Vagina (tissue), 2 donors: ENCODE measurements at places on chromosomes 7 and 10.

GRCh38 chr7:128840326-128841170 is 10.3 kb downstream of the FLNC start:
- no peak for DNase-seq

DNA sequence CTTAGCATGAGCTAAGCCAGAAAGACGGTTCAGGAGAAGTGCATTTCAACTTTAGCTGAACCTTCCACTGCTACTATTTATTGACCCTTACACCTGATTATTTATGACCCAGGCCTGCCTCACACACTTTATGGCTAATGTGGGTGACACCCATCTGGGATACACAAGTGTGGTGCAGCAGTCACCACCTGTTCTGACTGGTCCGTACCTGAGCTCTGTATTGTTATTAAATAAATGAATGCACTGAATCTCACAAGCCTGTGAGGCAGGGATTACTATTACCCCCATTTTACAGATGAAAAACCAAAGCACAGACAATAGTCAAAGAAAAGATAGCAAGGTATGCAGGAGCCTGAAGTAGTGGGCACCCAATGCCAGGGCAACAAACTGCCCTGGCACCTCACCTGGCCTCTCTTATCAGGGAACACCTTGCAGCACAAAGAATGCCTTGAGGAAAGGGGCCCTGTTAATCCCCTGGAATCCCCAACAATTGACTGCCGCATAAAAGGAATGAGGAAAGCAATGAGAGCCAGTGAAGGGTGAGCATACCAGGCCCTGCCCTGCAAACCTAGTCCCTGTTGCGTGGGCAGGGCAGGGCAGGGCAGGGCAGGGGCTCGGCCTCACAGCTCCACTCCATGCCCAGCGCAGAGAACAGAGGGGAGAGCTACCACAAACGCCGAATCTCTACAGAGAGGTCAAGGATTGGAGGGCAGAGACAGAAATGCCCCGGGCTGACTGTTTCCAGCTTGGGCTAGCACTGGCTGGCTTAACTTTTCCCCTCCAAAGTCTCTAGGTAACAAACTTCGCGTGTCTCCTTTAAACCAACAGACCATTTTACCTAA is 1.3 kb downstream of the ANXA11 start:
- no peak for DNase-seq

DNA sequence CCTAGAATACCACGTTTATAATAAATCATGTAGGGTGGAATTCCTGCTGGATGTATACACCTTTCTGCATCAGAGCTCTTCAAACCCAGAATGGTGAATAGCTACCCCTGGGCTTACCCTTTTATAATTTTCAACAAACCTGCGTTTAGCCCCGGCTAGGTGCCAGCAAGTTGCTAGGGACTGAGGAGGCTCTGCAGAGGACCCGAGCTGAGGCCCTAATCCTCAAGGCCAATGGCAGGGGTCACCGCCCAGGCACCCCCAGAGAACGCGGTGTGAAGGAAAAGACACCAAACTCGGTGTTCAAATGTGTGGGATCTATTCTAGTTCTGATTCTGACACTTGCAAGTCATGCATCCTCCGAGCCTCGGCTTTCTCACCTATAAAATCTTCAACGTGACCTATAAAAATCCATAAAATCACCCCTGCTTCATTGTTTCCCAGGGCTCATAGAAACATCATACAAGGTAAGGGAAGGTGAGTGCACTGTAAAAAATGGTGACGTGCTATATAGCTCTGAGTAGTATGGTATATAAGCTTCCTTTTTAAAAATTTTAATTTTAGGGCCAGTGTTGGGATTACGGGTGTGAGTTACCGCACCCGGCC is 2.5 kb upstream of the ANXA11 start:
- DNase-seq, result no peak

DNA sequence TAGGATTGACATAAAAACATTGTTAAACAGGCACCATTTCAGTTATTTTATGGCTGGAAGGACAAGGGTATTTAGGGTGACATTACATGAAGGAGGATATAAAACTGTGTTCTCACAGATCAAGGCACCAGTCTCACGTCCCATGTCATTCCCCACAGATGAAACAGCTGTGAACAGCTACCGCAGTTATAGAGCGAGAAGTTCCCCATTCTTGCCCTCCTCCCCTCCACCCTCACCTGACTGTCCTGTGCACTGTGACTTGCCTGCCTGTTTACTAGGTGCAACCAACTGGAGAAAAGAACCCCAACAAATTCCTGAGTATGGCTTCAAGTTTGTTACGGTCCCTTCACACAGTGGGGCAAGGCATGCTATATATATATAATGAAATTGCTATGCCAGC is 141.6 kb downstream of the SND1 start:
- DNase-seq, result no peak

GRCh38 chr7:43291789-43292188 is 179.3 kb downstream of the HECW1 start:
- no peak for DNase-seq

DNA sequence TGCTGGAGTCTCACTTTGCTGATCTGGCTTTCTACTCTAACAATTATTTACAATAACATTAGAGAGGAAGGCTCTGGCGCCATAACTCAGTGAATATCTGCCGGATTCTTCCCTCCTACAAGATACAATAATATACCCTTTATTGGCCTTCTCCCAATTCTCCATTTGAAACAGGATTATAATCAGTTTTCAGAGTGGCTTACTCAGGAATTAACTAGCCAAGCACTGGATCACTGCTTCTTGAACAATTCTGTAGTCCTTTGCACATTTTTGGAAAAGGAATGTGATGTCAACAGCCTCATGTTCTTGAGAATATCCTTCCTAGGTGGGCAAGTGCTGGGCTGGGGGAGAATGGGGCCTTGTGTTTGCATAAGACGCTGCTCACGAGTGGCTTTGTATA is 125.9 kb downstream of the HIPK2 start:
- no peak for DNase-seq

GRCh38 chr7:154581251-154581890 is 421.6 kb downstream of the PAXIP1 start:
- no peak for DNase-seq

- no peak for DNase-seq
Measured at GRCh38 chr7:1999278-1999984, 233.3 kb downstream of the MAD1L1 start.

DNA sequence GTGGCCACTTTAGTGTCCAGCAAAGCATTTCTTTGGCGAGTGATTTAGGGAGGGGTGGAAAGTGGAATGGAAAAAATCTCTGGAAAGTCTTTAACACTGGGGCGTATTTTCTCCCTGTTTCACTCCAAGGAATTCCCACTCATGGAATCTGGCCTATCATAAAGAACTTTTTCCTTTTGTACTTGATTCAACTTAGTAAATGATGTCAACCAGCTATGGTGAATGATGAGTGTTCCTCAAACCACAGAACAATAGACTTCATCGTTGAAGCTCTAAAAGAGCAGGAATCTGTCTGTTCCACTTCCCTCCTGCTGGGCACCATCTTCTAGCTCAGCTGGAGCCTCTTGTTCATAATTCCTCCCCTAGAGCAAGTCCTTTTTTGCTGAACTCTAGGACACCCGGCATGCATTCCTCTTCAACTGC is 66.5 kb downstream of the EPDR1 start:
- no peak for DNase-seq
